ENCODE measurements at places on chromosomes 12 and 14.

DNA sequence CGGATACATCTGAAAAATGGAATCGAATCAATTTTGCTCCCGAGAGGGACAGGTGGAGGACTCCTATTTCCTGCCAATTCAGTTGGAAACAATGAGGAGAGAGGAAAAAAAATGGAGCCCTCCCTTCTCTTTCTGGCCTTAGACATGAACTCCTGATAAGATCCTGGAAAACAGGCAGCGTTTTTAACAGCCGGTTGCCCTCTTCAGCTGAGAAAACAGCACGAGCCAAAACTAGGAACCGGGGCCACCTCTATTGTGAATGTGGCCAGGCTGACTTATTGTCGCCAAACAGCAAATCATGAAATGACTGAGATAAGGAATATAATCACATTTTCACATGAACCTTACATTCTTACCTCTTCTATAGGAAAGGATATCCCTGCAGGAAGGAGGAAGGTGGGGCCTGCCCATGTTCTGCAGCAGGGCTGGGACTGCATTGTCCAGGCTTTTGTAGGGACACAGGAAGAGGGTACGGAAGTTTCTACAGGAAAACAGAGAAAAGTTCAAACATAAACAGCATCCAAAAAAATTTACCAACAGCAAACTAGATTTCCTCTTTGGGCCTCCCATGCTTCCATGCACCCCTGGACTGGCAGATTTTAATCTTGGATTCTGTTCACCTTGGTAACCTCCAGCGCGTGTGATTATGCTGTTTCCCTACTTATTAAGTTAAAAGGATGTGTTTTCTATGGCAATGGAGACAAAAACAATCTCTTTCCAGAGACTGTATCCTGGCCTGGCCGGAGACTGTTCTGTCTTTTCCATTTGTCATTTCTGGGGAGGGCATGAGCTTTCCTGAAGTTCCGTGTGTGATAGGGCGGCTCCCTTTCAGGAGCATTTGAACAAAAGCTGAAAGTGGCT lies 29.0 kb upstream of the ELK3 start:
- DNase-seq, result no peak

DNA sequence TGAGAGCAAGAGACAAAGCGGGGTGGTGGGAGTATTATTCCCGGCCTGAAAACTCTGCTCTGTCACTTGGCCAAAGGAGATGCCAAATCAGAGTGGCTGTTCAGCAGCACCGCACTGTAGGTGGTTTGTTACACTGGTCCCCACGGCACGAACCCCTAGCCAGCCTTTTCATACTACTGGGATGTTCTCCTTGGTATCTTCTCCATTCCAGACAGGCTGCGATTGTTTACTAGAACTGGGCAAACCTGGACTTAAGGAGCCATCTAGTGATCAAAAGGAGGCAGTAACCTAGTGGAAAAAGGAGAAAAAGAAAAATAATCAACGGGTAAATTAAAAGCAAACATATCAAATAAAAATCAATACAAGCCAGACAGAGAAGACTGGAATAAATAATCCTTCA lies 58.9 kb upstream of the TMTC2 start:
- no peak for DNase-seq

DNA sequence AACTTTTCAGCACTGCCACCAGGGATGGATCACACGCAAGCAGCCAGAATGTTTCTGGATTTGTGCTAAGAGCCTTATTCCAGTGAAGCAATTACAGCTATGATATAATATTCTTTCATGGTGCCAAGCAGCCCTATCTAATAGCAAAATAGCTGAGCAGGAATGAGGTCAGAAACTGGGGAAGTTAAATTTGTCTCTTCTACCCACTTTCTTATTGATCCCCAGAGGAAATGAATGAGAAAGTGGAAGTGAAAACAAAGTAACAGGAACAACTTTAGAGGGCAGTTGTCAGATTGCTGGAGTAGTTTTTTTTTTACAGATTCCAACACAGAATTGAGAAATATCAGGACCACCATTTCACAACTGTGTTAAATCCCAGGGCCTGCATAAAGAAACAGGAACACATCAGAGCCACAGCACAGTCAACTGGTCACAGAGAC lies 44.8 kb downstream of the GCH1 start:
- no peak for DNase-seq

DNA sequence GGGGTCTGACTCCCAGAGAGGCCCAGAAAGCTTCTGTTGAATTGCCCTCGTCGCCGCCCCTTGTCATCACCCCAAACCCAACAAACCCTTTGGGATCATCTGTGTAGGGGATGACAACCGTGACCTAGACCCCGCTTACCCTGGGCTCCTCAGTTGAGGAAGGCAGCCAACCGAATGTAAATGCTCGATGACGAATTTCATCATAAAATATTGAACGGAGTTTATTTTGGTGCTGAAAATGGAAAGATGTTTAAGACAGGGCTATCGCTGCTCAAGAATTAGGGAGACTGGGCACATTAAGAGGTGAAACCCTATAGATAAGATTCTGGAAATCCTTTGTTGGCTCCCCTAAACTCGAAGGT lies 512 bp downstream of the ACTR10 start:
- no peak for DNase-seq

GRCh38 chr14:69573831-69574262 lies 824 bp downstream of the CCDC177 start:
- DNase-seq, result no peak

GRCh38 chr14:65639216-65639615 lies 226.7 kb downstream of the FUT8 start:
- no peak for DNase-seq

GRCh38 chr14:55500219-55500701 lies 59.8 kb upstream of the TBPL2 start:
- no peak for DNase-seq

GRCh38 chr14:101405171-101405883 lies 156.0 kb upstream of the DIO3 start:
- peak; percentile 14 for DNase-seq

DNA sequence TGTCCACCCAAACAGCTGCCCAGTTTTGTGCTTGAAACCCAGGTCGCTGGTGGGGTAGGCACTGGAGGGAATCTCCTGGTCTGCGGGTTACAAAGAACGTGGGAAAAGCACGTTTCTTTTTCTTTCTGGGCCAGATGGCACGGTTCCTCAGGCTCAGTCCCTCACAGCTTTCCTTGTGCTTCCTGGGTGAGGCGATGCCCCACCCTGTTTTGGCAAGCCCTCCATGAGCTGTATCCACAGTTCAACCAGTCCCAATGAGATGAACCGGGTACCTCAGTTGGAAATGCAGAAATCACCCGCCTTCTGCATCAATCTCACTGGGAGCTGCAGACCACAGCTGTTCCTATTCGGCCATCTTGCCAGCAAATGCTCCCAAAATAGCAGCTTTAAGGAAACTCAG lies 51.4 kb upstream of the TMTC2 start:
- DNase-seq, result no peak

DNA sequence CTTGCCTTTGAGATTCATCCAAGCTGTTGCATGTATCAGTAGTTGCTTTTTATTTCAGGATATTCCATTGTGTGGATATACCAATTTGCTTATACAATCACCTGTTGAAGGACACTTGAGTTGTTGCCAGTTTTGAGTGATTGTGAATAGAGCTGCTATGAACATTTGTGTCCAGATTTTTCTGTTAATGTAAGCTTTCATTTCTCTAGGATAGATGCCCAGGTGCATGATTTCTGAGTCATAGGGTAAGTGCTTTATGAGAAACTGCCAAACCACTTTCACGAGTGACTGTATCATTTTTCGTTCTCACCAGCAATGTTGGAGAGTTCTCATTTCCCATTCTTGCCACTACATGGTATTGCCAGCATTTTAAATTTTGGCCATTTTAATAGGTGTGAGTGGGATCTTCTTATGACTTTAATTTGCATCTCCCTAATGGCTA lies 434.6 kb upstream of the RGS6 start:
- no peak for DNase-seq

DNA sequence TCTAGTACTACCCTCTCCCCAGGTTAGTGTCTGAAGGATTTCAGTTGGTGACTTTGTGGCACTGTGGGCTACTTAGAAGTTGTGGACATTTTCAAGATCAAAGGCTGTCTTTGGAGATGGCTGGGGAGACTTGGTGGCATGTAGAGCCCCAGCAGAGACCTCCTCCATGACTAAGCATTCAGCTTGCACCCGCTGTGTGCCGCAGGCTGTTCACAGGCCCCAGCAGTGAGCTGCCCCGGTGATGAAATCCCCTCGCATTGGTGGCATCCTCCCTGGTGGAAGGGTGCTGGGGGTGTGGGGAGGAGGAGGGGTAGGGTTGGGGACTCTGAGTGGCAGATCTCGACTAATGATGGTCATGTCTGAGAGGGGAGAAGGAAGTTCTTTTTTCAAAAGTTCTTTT lies 173.9 kb downstream of the TSPAN9 start:
- no peak for DNase-seq

DNA sequence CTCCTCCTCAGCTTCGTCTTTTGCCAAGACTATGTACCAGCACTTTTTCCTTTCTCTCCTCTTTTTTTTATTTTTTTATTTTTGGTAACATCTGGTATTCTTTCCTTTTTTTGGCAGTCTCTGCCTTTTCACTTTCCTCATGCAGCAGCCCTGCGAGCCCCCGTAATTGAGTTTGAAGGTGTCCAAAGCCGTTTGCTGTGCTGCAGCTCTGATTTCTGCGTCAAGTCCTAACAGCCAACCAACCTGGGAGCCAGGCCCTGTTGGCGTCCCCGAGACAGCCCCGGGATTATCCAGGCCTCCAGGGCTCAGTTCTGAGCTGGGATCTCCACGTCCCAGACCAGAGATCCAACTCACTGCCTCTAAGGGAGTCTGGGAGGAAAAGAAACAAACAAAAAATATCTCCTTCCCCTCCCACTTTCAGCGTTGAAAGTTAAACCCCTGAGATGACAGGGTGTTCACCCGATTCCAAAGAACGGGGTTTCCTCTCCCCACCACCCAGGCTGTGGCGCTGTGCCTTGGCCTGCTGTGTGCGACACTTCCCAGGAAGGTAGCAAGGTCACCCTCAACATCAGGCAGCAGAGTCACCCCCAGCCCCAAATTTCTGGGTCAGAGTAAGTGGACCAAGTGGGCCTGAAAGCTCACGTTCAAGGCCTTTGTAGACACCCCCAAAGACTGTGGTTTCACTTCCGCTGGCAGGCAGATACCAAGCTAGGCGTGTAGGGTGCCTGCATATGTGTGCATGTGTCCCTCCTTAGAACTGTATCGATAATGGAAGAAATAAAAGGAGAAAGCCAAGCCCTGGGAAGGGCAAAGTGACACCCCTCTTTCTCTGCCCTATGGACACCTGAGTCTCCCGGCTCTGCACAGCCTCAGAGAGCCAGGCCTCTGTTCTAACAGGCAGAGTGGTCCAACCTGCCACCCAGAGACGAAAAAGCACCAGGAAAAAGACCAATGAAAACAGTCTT lies 11.1 kb downstream of the BCL11B start:
- no peak for DNase-seq
